ENCODE measurements at places on chromosomes 7 and 10.

GRCh38 chr7:117616694-117617093 lies 136.9 kb downstream of the CFTR start:
- DNase-seq: no peak

DNA sequence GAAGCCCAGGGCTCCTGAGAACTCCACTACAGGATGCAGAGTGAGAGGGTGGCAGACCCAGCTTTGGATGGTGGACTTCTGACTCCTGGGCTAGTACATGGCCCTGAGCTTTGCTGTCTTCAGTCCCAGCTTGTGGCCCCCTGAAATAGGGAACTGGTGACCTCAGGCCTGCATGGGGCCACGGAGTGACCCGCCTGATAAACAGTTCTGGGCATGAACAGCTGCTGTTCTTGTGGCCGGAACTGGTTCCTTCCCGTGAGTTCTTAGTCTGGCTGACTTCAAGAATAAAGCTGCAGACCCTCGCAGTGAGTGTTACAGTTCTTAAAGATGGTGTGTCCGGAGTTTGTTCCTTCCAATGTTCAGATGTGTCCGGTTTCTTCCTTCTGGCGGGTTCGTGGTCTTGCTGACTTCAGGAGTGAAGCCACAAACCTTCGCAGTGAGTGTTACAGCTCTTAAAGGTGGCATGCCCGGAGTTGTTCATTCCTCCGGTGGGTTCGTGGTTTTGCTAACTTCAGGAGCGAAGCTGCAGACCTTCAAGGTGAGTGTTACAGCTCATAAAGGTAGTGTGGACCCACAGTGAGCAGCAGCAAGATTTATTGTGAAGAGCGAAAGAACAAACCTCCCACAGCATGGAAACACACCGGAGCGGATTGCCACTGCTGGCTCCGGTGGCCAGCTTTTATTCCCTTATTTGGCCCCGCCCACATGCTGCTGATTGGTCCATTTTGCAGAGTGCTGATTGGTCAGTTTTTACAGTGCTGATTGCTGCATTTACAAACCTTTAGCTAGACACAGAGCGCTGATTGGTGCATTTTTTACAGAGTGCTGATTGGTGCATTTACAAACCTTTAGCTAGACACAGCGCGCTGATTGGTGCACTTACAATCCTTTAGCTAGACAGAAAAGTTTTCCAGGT lies 268.0 kb downstream of the ZEB1 start:
- no peak for DNase-seq

- DNase-seq: peak; percentile 40
These were observed 401.9 kb downstream of the PARD3 start for GRCh38 chr10:34413214-34413613.

DNA sequence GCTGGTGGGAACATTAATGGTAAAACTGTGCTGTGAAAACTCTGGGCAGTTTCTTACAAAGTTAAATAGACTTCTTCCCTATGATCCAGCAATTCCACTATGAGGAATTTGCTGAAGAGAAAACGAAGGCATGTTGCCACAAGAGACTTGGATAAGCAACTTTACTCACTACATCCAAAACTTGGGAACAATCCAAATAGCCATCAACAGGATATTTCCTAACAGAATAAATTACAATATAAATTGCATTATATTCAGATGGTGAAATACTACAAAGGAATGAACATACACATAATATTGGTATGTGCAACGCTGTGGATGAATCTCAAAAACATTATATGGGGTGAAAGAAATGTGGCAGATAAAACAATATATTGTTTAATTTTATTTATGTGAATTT lies 21.4 kb upstream of the MKI67 start:
- no peak for DNase-seq

GRCh38 chr10:5968037-5968680 lies 9.2 kb downstream of the IL15RA start:
- no peak for DNase-seq

DNA sequence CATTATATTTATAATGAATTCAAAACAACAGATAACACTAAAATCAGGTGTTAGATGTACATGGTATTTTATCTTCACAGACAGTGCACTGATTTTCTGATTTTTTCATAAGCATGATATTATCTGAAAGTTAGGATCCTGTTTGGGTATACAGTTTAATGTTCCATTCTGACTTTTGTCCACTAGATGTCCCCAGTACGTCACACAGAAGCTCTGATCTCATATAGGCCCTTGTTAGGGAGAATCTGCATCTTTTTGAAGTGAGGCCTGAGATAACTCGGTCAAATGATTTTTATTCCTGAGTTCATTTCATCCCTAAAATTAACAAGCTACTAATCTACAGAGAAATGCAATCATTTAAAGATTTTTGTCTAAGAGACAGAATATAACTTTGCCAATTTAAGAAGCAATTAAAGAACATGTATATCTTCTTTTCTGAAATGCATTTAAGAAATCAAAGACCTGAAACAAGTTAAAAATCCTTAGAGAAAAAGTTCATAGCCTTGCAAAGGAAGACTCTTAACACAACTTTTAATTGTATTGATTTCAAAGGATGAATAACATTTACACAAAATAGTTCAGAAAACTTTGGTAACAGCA lies 72.0 kb upstream of the TES start:
- no peak for DNase-seq

GRCh38 chr10:119029613-119030420 lies at the start of gene NANOS1:
Gene NANOS1 (plus strand): TSS chr10:119029714. CDS start chr10:119029802, 88 bp downstream.
- peak; percentile 57 for DNase-seq

DNA sequence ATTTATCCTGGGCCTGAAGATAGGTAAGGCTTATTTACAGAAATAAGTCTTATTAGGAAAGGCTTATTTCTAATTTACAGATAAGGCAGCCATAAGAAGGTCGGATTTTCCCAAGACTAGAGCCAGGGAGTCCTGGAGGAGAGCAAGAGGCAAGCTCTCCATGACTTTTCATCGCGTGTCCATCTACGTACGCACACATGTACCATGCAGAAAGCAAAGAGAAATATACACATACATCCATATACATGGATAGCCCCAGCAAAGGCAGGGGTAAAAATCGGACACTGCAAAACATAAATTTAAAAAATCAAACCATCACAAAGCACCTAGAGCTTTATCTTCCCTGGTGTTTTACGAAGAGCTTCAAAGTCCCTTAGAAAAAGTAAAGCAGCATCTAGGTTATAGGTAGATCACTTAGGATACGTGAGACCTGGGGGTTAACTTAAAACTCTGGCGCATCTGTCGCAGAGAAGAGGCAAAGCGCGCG lies 25.8 kb upstream of the ZRANB1 start:
- no peak for DNase-seq

DNA sequence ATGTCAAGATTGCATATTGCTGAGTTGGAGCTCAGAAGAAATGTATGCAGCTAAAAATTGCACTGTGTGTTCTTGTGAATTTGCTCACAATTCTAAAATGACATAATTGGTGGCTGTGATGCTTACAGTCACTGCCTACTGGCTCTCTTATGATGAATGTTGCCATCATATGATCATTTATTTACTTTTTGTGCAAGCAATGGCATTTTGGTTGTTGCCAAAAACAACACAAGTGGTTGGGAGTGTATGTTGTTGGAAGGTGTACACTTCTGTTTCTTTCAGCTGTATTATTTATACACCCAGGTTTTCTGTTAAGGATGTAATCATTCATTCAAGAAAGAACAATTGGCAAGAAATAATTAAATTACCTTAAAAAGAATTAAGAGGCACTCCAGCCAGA lies 28.9 kb downstream of the PON1 start:
- no peak for DNase-seq

DNA sequence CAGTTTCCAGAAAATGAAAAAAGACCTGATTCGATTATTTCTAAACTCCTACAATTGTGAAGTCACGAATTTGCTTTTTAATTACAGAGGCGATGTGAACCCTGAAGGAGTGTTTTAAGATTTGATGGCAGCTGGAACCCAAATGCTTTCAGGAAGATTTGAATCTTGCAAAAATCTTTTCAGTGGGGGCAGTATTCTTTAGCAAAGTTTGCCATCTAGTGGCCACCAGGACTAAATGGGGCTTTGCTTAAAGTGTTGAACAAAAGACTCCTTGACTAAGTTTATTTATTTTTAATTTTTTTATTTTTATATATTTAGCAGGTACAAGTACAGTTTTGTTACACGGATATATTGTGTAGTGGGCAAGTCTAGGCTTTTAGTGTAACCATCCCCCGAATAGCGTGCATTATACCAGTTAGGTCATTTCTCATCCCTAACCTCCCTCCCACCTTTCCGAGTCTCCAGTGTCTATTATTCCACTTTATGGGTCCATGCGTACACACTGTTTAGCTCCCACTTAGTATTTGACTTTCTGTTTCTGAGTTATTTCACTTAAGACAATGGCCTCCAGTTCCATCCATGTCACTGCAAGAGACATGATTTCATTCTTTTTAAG lies 98.8 kb downstream of the CACNB2 start:
- peak; percentile 6 for DNase-seq

DNA sequence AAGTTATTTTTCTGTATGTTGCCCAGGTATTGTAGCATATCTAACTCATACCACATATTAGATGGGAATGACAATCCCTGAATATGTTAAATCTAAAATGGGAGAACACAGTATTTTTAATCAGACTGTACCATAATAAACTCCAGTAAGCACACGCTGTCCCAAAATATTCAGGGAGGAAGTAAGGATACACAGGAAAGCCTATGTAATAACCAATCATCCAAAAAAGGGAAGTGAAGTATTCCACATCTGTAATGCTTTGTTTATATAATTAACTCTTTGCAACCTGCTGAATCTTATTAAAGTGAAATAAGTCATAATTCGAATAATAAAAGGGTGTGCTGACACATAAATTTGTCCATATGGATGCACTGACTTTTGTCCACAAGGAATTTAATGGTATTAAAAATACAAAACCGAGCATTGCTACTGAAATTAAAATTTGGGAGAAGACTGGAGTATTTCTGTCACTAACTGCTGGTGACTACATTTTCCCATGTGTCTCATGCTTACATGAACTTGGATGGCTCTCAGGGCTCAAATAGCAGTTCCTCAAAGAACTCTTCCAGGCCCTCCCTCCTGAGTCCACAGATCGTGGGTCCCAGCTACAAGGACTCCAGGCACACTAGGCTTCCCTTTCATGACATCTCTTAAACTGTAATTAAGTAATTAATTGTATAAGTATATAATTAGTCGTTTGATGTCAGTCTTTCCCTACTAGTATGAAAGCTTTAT lies 120.6 kb downstream of the NEBL start:
- no peak for DNase-seq

DNA sequence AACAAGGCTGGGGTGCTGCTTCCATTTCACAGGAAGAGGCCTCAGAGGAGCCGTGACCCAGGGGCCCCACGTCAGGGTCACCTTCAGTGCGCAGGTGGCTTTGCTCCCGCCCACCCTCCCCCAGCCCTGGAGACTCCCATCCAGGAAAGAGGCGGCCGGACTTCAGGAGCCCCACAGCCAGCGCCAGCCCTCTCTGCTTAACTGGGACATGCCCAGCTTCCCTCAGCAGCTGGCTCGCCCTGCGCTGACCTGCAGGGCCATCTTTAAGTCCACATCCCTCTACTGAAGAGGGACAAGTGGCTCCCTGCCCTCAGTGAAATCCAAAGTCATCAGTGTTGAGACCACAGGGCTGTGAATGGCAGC lies 141.9 kb upstream of the PPP2R2D start:
- DNase-seq: no peak

All from ELF-1 (cell line).